Ureter (tissue), 1 donor: ENCODE measurements at places on chromosomes 4 and X. TPM values are rescaled to one million over a fixed set of nuclear protein-coding genes. Genes with fewer than 3 reads are reported as not detected.

DNA sequence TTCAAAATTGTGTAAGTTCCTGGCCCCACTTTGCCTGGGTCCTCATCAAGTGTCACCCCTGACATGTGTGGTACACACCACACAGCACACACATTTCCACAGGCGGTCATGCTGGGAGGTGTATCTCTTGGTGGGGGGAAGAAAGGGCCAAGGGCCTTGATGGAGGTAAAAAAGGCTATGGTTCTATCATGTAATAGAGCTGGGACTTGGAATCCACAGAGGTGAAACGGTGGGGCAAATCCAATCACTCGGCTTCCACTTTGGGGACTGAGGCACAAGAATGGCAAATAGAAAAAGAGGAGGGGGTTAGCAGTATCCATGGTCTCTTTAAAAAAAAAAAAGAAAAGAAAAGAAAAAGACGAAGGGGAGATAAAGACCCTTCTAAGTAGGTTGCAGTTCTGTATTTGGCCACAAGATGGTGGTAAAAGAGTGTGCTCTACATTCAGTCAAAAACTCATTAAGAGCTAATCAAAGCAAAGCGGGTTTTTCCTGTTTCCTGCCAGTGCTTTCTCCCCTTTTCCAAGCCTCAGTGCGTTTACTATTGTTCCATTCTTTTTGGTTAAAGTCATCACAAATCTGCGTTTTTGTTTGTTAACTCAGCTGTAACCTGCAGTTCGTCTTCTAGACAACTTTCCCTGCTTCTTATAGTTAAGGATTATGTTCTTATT lies 37.0 kb upstream of the ATP6AP2 start:
- no peak for DNase-seq

GRCh38 chrX:136975684-136976470 lies 57.9 kb downstream of the GPR101 start:
- DNase-seq = no peak

Gene GPR173
- total RNA-seq = 7.6 TPM

Gene LGI2
- total RNA-seq = 1.5 TPM

DNA sequence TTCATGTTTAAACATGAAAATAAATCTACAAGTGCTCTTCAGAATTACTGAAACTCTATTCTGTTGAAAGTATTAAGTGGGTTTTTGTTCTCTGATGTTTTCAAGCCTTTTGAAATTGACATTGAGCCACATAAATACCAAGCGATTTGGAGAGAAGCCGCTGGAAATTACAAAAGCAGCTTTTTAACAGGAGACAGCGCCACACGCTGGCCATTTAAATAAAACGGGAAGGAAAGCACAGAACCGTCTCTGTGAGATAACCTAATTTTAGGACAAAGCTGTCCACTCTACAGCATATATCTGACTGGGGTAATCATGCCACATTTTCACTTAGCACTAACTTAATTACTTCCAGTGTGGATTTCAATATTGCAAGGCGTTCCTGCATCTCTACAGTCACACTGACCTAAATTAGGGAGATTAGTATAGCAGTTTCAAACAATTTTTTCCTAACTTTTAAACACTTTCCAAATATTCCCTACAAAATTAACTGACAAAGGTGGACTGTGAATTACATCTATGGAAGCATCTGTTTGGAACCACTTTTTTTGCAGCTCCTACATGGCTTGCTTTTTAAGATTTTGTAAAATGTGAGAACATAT lies 6.8 kb upstream of the ANOS1 start:
- no peak for DNase-seq

- no peak for DNase-seq
Observed at GRCh38 chr4:178415925-178416324, 973.7 kb upstream of the AGA start.

- DNase-seq = no peak
Observed at GRCh38 chrX:17788439-17788838, 51.1 kb downstream of the SCML1 start.
